Right ventricle myocardium superior (tissue), 1 donor: ENCODE measurements at places on chromosomes 3 and 15. TPM values are rescaled to one million over a fixed set of nuclear protein-coding genes. Genes with fewer than 3 reads are reported as not detected.

- DNase-seq, result no peak
These were observed 23.5 kb upstream of the CA12 start for GRCh38 chr15:63405159-63405558.

GRCh38 chr3:88707837-88708236 is 399.6 kb upstream of the EPHA3 start:
- no peak for DNase-seq

DPH6 gene
- total RNA-seq, result 17.6 TPM

SNAP23 gene
- total RNA-seq, result 21.2 TPM

GRCh38 chr3:11306817-11307589 is 34.8 kb downstream of the ATG7 start:
- no peak for DNase-seq

DNA sequence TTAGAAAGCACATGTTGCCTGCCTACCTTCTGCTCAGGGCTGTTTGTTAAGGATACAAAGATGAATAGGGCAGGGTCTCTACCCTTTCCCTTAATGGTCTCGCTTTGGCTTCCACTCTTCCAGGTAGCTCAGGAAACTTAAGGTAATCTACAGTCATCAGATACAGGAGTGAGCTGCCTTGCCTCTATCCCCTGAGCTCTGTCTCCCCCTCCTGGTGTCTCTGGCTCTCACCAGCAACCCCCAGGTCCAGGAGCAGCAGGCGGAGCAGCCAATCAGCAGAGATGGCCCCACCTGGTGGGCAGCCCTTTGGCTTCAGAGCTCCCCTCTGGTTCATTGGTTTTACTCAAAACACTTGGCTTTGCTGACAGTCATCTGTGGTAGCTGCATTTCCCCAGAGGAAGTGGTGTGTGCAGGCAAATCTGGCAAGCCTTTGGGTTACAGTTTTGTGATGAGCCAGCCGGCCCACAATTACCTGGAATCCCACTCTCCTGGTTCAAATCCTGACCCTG is 8.5 kb upstream of the CX3CR1 start:
- DNase-seq, result peak; percentile 79

TM4SF18 gene
- 13.2 TPM for total RNA-seq

GRCh38 chr3:140178482-140178881 is 243.5 kb downstream of the CLSTN2 start:
- DNase-seq, result no peak

GRCh38 chr3:56928379-56929068 is 126.8 kb upstream of the ARHGEF3 start:
- no peak for DNase-seq
